ENCODE measurements at places on chromosomes 1 and 21. TPM values are rescaled to one million over a fixed set of nuclear protein-coding genes. Genes with fewer than 3 reads are reported as not detected.

DNA sequence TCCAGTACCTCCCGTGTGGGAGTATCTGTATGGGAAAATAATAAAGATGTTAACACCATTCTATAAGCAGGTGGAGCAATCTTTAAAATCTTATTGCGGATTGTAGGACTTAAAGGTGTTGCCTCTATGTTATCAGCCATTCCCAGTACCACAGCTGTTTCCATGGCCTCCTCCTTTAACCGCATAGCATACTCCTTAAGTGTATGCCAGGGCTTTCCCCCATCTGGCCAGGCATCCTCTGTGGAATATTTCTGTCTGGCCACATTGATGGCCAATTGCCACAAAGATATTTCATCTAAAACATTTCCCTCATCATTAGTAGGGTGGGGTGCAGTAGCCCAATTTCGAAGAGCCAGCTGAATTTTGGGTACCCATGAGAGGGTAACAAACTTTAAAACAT, 7.3 kb upstream of the STUM start:
- no peak for DNase-seq

PTPRU gene
- 28.4 TPM for total RNA-seq

DNA sequence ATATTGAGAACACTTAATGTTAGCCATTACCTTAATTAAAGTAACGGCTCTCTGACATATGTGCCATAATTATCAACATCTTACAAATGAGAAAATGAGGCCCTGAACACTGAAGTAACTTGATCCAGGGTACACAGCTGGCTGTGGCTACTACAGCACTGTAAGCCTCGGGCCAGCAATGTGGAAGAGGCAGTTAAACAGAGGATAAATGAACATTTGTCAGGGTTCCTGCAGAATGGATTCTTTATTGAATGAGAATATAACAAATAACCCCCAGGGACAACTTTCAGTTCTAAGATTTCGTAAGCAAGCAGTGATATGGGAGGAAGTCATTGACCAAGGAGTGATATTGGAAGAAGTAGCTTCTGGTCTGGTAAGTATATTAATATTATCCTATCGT, 70.5 kb upstream of the SCYL3 start:
- no peak for DNase-seq

DNA sequence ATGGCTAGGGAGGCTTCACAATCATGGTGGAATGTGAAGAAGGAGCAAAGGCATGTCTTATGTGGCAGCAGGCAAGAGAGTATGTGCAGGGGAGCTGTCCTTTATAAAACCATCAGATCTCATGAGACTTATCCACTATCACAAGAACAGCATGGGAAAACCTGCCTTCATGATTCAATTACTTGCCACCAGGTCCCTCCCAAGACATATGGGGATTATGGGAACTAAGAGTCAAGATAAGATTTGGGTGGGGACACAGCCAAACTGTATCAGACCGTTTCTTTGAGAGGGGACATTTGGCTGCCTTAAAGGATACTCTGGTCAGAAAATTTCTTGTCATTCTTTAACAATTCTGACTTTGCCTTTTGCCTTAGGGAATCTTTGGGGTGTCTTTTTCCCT, 3.2 kb upstream of the XPR1 start:
- no peak for DNase-seq

DNA sequence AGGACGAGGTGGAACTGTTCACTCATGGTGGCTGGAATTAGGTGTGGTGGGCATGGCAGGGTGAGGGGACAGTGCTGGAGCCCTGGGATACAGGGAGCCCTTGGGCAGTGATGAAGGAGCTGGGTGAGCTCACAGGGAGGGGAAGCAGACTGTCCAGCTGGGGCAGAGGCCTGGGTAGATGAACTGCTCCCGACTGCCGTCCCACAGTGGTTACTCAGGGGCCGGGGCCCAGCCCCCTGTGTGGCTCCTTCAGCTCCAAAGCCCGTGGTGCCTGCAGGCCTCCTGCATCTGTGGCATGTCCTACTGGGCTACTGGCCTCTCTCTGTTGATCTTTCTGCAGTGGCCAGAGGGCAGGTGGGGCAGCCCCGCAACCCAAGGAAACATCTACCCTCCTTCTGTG, 661.1 kb downstream of the NPHP4 start:
- DNase-seq = no peak

GSTM4 gene
- 31.4 TPM for total RNA-seq

DNA sequence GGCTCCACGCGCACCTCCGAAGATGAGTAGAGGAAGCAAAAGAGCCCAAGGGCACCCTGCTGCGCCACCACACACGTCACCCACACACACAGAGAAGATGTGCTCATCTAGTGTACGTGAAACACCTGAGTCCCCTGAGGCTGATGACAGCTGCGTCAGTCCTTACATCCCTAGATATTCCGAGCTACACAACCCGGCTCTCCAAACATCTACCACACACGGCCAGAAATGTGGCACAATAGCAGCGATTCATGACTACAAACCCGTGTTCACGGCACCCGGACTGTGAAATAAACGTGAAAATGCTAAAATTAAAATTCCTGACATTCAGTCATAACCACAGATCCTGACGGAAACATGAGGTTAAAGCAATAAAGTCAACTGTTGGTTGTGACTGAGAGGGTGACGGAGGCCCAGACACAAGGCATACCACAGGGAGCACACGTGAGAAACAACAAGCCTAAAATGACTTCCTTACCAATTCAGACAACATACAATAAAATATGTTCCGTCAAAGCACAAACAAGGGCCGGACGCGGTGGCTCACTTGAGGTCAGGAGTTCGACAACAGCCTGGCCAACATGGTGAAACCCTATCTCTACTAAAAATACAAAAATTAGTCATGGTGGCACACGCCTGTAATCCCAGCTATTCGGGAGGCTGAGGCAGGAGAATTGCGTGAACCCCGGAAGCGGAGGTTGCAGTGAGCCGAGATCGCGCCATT, 7.3 kb downstream of the SSU72 start:
- no peak for DNase-seq

DNA sequence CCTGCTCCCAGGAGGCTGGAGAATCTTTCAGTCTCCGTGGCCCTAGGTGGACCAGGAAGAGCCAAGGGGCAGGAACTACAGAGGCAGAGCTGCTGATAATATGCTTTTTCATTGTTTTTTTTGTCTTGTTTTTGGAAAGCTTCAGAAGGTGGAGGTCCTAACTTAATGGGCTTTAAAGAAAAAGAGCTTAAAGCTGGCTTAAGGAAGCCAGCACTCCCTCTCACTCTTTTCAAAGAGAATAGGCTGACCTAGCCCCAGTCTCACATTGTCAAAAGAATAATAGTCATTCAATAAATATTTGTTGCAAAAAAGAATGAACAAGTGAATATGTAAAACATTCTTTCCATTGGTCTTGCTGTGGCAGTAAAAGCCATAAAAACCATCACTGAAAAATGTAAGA, 61.0 kb upstream of the RRP15 start:
- DNase-seq = no peak

PRAMEF4 gene
- total RNA-seq = not detected

DNA sequence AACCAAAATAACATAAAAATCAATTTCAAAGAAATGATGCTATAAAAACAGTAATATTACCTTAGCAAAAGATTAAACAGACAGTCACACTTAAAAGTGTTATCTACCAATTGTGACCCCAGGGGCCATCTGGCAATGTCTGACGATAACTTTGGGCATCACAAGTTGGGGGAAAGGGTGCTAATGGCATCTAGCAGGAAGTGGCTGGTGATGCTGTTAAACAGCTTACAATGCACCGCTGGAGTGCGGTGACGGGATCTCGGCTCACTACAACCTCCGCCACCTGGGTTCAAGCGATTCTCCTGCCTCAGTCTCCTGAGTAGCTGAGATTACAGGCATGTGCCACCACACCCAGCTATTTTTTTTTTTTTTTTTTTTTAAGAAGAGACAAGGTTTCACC, 27.6 kb downstream of the NUP133 start:
- no peak for DNase-seq

DNA sequence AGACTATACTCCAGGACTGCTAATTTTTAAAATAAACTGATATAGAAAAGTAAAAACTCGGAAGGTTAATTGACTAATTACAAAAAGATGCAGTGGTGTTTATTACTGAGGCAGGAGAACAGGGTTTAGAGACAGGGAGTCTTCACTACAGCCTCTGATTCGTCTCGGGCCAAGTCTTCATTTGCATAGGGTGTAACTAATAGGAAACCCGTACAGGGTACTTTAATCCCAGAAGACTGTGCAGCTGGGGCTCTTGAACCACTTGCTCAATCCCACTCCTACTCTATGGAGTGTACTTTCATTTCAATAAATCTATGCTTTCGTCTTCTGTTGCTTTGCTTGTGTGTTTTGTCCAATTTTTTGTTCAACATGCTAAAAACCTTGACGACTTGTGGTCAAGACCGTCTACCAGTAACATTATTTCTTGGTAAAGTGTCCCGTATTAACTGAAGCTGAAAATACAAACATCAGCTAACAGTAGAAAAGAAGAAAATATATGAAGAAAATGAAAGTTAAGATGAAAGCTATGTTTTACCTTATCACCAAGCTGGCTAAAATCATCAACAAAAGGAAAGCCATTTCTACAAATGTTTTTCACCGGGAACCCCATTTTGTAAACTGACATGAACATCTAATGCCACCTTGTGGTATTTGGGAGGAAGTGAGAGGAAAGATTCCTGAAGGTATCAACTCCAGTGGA, 8.0 kb downstream of the SDHB start:
- no peak for DNase-seq

DNA sequence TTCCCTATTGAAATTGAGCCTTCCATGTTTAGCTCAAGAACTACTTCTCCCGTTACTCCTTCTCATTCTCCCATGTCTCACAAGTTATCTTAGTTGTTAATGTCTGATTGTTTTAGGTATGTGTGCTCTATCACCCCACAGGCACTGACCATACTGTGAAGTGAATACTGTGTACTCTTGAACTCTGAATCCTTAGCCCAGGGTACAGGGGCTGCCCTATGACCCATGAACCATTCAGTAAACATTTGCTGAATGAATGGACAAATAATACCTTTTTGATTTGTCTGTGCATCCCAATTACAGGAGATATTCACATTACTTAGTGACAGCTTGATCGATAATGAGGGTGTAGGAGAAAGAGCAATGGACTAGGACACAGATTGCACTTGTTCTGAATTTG, 169.4 kb upstream of the BEND5 start:
- DNase-seq = no peak
